ENCODE measurements at places on chromosomes 3 and 15.

DNA sequence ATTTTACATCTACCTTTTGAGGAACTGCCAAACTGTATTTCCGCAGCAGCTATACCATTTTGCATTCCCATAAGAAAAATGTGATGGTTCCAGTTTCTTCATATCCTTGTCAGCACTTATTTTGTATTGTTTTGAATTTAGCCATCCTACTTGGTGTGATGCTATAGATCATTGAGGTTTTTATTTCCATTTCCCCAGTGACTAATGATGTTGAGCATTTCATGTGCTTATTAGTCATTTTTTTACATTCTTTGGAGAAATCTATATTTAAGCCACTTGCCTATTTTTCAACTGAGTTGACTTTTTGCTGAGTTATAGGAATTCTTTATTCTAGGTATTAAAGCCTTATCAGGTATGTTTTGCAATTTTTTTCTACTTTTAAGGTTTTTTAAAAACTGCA lies 347.6 kb upstream of the RARB start:
- no peak for DNase-seq

DNA sequence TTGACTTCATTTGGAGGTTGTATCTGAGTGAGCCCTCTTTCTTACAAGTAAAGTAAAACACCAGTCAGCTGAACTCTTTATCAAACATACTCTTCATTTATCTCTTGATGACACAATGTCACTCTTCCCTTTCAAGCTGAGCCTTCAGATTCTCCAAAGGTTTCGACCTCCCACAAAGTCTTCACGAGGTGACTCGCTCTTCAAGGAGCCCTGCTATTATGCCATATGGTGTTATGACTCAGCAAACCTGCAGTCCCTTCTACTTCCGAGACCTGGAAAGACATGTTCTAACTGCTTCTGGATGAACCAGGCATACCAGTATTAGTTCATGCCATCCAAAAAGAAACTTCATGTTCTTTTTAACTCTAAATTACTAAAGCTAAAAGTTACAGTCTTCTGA lies 23.1 kb downstream of the AADAC start:
- no peak for DNase-seq

DNA sequence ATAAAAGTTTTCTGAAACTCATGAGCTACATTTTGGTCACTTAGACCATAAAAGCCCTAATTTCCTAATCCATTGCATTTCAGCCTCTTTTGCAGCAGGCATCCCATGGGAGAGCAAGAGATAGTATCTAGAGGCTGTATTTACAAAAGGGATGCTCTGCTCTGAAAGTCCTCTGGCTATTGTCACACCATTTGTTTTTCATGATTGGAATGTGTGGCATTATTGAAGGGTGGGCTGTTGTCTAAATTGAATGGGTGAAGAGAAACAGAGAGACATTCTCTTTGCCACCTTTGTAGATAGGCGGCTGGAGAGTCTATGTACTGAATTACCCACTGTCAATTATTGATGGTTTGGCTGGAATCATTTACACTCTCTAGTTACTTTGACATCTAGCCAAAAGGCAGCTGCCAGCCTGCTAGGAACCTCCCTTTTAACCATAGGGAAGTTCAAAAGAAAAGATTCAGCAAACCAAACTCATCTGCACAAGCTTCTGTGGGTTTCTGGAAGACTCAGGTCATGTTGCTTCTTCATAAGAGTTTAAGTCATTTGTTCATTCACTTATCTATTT lies 89.8 kb upstream of the RARB start:
- peak; percentile 18 for DNase-seq

- no peak for DNase-seq
These were observed 15.4 kb upstream of the ZNF774 start for GRCh38 chr15:90336705-90337141.

GRCh38 chr3:18766974-18767373 lies 341.8 kb upstream of the SATB1 start:
- DNase-seq: no peak

DNA sequence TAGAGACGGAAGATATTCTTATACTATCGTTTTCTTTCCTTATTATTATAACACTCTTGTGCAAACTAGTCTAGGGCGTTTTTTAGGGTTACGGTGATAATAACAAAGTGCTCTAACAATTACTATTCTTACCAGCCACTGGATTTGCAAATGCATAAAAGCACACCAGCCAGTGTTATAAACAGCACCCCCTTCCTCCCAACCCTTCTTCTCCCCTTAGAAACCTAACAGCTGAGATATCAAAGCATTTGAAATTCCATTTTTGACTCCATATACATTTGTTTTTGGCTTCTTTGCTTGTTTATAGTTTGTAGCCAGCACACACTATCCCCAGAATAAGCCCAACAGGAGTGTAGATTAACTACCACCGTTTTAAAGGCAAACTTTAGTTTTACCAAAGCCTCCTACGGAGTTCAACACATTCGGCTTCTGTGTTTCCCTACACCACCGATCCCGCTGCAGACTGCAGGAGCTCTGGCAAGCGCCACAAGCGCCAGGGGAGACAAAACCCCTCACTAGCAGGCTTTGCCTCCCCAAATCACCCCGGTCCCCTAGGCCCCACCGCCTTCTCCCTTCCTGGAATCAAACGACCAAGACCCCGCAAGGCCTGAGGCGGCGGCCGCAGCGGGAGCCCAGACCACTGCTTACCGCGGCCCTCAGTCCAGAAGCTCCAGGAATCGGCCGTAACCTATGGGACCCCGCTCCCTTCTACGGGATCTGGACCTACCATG lies 461 bp downstream of the COPB2 start:
- DNase-seq: peak; percentile 4

DNA sequence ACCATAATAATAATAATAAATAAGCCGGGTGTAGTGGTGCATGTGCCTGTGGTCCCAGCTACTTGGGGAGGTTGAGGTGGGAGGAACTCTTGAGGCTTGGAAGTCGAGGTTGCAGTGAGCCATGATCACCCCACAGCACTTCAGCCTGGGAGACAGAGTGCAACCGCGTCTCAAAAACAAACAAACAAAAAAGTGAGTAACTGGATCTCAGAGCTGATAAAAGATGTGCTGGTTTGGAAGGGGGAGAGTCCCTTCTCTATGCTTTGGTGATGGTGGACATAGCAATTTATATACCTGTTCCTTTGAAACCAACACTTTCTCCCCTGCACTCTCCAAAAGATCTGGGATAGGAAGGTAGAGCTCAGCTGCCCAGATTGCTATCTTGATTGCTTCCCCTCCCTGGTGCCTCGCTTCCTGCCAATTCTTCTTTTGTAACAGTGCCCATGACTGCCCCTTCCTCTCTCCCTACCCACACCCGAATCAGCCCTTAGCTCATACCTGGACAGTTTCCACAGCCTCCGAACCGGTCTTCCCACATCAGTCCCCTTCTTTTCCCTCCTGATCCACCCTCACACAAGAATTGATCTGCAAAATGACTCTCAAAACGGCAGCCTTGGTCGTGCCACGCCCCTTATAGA lies 55.1 kb upstream of the UBE2E1 start:
- no peak for DNase-seq

GRCh38 chr3:36032180-36033047 lies 347.9 kb upstream of the STAC start:
- DNase-seq: no peak

- DNase-seq: no peak
These were observed 152.8 kb downstream of the MEGF11 start for GRCh38 chr15:66100761-66101160.

- no peak for DNase-seq
These were observed 210.7 kb upstream of the TRIM42 start for GRCh38 chr3:140467104-140467577.

- no peak for DNase-seq
These were observed 143.7 kb downstream of the NR1D2 start for GRCh38 chr3:24088782-24089181.

DNA sequence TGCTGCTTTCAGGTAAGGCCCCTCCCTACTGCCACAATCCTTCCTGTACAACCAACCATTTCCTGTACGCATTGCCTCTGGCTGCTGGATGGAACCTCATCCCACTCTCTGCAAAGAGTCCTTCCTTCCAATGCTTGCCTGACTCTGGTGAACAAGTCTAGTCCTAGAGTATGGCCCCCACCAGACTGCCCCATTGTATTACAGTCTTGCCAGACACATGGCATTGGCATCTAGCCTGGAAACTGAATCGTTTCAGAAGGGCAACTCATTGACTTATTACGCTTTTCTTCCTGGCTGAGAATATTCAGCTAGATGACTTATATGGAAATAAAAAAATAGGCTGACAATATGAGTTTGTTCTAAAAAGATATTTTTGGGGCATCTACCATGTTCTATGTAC lies 170.3 kb downstream of the SUCLG2 start:
- no peak for DNase-seq

GRCh38 chr3:2921903-2922302 lies 188.3 kb downstream of the IL5RA start:
- DNase-seq: no peak

DNA sequence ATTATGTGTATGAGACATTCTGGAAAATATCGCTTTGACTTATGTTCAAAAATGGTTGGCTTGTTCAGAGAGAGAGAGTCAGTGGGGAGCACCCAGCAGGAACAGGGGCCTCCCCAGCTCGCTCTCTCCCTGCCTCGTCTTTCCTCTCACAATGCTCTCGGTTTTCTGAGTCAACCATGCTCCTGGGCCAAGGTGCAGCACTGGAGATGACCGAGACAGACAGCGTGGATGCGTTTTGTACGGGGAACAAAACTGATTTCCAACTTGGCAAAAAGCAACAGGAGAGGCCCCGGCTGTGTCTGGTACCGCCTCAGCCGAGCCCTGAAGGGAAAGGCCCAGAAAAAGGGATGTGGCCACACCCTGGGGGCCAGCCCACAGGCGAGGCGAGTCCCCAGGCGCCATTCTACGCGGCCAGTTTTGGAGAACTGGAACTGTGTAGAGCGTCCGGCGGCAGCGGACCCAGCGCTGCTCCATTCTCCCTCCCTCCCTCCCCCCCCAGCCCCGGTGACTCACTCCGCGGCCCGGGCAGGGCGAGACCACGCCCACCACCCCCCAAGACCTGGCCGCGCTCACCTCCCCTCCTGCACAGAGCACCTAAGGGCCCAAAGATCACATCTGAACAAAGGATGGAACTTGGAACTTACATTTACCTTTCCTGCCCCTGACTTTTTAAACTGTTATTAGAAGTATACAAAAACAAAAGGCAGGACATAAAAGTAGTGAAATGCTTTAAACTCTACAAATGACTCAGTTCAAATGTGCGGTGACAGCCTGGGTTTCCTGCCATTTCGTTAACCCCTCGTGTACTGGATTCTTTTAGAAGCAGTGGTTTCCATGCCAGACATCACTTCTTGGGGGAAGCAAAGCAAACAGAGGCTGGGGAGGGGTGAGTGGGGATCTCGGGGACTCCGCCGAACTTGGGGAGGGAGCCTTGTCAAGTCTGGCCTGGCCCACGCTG lies 12.7 kb downstream of the ATP10A start:
- no peak for DNase-seq

DNA sequence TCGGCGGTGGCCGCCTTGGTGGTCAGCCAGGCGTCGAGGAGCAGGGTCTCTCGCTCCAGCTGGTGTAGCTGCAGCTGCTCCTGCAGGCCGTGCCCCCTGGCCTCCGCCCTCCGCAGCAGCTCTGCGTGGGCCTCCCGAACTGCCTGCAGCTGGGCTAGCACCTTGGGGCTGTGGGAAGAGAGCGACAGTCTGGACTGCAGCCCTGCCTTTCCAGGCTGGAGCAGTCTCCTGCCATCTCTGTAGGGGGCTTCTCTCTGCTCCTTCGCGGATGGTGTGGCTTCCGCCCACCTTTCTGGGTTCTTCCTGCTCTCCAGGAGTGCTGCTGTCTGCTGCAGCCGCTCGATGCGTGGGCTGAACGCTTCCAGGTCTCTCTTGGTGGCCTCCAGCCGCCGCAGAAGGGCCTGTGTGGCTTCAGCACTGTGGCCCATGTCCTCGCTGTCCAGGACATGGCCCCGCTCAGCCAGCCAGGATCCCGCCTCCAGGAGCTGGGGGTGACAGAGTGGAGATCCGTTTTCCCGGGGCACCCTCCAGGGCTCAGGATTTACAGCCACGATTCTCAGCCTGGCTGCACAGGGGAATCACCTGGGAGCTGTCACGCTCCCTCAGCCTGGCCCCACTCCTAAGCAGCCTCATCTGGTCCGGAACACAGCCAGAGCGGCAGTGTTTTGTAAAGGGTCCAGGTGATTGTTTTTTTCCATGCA lies 16.8 kb downstream of the PLA2G4B start:
- no peak for DNase-seq

DNA sequence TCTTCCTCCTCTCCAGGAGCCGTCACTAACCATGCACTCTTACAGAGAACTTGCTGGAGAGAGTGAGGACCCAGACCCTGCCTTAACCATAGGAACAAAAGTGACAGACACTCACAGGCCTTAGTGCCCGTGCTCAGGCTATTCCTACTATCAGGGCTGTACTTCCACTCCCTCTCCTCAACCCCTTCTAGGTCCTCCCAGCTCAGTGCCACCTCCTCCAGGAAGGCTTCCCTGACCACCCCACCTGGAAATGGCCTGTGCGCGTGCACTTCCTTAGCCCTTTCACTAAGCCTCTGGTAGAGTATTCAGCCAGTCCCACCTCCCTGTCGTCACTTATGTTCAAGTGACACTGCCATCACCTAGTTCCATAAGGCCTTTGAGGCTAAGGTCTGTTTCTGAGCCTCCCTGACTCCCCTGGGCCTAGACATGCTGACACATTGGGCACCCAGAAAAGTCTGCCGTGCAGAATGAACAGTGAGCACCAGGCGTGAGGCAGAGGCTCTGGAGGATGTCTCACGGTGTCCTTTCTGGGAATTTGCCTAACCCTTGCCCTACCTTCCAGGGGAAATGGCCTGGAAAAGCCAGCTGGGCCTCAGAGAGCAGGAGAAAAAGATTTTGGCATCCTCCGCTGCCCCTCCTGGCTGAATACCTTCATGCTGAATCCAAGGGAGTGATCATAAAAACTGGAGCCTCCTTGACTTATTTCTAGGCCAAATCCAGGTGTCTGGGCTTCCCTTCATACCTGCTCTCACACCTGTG lies 108.6 kb upstream of the SMAD3 start:
- DNase-seq: no peak

DNA sequence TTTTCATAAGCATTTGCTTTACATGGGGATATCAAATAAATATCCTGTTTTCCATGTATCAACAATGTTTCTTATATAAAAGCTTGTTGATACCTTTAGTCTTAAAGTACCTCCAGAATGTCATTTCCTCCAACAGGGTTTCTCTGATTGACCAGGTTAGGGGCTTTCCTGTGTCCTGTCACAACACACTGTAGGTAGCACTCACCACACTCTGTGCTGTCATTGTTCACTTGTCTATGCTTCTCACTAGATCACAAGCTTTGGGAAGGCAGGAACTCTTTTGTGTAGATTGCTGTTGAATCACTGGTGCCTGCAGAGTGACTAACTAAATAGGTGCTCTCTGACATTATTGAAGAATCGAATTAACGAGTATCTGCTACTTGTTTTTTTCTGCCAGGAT lies 49.8 kb downstream of the USP50 start:
- no peak for DNase-seq

- no peak for DNase-seq
These were observed 32.4 kb upstream of the HES1 start for GRCh38 chr3:194103505-194103904.

- peak; percentile 60 for DNase-seq
These were observed 621.7 kb upstream of the AGTR1 start for GRCh38 chr3:148075771-148076716.

All from COR-L47 (cell line).